Hematopoietic multipotent progenitor cell treated with erythropoietin and hydrocortisone succinate and interleukin-3 and kit ligand, for 15 days (in vitro differentiated cells): ENCODE measurements at places on chromosomes 4 and X.

DNA sequence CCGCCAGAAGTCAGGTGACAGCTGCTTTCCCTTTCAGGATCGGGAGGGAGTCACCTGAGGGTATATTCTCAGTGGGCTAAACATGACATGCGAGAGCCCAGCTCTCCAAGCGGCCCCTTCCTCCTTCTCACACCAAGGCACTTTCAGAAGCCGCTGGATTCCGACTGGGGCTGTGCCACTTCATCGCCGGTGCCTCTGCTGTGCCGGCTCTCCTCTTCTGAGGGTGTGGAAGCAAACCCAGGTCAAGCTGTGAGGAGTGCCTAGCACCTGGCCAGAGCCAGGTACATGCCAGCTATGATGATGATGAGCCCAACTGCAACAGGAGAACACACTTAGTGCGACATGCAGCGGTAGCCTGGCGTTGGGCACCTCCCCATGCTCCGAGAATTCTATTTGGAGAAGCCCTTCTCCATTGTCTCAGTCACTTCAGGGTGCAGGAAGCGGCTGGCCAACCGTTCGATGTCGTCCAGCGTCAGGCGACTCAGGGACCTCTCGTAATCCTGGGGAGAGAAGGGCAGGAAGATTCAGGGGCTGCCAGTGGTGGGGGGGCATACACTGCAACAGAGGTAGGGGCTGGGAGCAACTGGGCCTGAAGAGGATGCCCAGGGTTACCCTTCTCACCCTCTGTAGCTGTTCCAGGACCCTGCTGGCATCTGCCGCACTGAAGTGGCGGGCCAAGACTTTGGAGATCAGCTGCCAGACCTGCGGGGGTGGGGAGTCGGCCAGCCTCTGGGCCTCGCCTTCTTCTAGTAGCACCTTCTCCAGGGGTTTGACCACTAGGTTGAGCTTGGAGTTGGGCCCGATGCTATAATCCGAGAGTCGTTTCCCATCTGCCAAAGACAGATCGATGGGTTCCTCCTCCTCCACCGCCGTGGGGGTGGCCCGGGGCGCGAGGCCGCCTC is 1.0 kb downstream of the UBL4A start:
- DNase-seq: no peak

DNA sequence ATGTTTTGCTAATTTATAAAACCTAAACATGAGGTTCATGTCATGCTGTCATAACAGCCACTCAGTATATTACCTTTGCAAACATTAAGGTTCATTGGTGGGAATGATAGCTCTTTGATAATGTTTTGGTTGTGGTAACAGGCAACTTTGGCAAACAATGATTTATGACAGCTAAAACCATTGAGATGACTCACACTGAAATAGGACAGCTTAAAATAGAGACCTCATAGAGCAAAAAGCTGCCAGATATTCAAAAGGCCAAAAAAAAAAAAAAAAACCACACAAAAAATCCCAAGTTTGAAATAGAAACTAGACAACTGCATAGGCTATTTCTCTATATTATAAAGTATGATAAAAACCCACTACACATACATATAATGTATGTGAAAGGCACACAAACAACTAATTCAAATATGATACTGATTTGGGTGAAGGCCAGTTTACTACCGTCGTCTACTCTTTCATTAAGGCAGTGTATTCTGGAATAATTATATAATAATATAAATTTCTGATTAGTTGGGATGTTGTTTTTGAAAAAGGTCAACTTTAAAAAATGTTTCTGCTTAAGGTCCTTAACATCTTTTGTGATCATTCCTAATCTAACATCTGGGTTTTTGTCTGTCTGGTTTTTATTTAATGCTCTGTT is 646.0 kb upstream of the PITX2 start:
- no peak for DNase-seq

DNA sequence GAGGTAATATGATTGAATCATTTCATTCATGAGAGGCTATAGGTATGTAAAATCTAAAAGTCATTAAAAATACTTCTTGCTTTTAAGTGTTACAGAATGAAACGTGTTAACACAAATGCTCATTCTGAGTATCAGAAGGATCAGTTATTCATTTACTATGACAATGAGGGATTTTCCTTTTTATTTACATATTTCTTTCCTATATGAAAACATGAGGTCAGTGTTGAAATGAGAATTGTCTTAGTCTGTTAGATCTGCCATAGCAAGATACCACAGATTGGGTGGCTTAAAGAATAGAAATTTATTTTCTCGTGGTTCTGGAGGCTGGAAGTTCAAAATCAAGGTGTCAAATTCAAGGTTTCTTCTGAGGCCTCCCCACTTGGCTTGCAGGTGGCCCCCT is 181.2 kb downstream of the ARHGAP10 start:
- DNase-seq: no peak

DNA sequence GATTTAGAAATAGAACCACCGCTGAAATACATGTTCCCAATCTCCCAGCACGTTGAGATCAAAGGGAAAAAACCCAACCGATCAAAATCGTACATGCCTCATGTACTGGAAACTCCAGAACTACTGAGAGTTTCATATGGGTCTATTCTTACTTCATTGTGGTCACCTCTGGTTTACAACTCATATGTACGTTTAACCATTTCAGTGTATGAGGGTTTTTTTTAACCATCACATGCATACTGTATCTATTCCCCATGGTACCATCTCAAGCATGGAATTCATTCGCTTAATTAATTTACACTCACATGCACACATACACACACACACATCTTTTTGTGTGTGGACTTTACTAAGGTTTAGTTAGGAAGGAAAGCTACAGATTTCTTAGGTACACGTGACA is 46.0 kb upstream of the CLNK start:
- DNase-seq: no peak

- no peak for DNase-seq
Measured at GRCh38 chr4:14180983-14181601, 553.6 kb upstream of the BOD1L1 start.

- no peak for DNase-seq
Measured at GRCh38 chrX:107452581-107452980, 3.1 kb downstream of the FRMPD3 start.

GRCh38 chr4:16290681-16291420 is 64.6 kb upstream of the TAPT1 start:
- no peak for DNase-seq

DNA sequence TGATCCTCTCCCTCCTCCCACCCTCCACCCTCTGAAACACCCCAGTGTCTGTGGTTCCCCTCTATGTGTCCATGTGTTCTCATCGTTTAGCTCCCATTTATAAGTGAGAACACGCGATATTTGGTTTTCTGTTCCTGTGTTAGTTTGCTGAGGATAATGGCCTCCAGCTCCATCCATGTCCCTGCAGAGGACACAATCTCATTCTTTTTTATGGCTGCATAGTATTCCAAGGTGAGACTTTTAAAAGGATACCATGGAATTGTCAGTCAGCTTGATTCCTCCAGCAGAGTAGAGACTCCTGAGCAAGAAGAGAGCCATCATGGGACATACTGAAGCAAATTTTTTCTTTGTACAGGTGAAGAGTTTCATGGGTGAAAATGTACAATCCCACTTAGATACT is 38.8 kb upstream of the MTM1 start:
- no peak for DNase-seq

GRCh38 chr4:138320831-138321230 is 78.7 kb upstream of the SLC7A11 start:
- DNase-seq: no peak

- no peak for DNase-seq
Measured at GRCh38 chr4:71277353-71277752, 61.5 kb upstream of the SLC4A4 start.

GRCh38 chr4:159374749-159375530 is 272.1 kb downstream of the RAPGEF2 start:
- no peak for DNase-seq

GRCh38 chrX:69282893-69283690 is 117.8 kb upstream of the PJA1 start:
- DNase-seq: no peak
